ENCODE measurements at places on chromosomes 1 and 21.

GRCh38 chr1:202367271-202367670 lies 18.8 kb downstream of the PPP1R12B start:
- no peak for DNase-seq

- no peak for DNase-seq
Measured at GRCh38 chr1:27928216-27928954, 6.4 kb upstream of the SMPDL3B start.

- DNase-seq, result peak; percentile 13
Measured at GRCh38 chr1:23483321-23484252, at the start of gene ASAP3. ASAP3 (minus strand) TSS chr1:23484179; CDS start chr1:23484133, 46 bp downstream.

DNA sequence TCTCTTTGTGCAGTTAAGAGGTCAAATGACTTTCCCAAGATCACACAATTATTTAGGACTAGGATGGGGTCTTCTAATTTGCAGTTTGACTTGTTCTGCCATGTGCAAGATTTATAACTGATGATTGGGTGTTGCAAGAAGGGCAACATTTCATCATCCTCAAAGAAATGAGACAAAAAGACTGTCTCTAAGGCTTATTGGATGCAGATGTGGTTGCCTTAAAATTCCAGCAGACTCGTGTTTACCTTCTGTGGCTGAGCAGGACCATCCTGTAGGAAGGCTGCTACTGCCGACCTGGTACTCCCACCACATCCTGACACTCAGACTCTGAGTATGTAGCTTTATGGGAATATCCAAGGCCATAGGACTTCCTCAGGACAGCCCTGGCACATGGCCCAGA lies 99.9 kb upstream of the SGIP1 start:
- DNase-seq, result no peak

- no peak for DNase-seq
Measured at GRCh38 chr1:21621051-21621450, 48.1 kb downstream of the RAP1GAP start.

DNA sequence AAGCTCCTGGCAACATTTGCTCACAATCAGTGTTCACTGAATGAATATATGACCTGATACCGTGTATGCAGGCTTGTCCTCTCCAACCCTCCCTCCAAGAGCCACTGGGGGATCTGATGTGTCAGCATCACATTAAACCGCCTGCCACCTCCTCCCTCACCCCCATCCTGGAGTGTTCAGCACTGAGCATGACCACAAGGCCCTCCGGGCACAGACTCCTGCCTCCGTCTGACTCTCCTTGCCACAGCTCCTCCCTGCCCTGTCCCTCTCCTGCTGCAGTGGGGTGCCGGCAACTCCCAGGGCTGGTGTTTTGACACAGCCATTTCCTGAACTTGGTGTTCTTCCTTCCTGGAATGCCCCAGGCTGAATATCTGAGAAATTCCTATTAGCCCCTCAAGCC lies 136.7 kb downstream of the FCRL5 start:
- DNase-seq, result no peak

- DNase-seq, result no peak
Measured at GRCh38 chr1:96256130-96256790, 465.3 kb upstream of the PTBP2 start.

- DNase-seq, result no peak
Measured at GRCh38 chr1:51561702-51562101, 42.6 kb upstream of the EPS15 start.

GRCh38 chr21:33244779-33245105 lies 15.0 kb downstream of the IFNAR2 start:
- DNase-seq, result no peak

GRCh38 chr1:76727520-76727919 lies 139.8 kb upstream of the ST6GALNAC5 start:
- DNase-seq, result no peak

GRCh38 chr1:192224396-192224795 lies 66.1 kb downstream of the RGS18 start:
- no peak for DNase-seq

DNA sequence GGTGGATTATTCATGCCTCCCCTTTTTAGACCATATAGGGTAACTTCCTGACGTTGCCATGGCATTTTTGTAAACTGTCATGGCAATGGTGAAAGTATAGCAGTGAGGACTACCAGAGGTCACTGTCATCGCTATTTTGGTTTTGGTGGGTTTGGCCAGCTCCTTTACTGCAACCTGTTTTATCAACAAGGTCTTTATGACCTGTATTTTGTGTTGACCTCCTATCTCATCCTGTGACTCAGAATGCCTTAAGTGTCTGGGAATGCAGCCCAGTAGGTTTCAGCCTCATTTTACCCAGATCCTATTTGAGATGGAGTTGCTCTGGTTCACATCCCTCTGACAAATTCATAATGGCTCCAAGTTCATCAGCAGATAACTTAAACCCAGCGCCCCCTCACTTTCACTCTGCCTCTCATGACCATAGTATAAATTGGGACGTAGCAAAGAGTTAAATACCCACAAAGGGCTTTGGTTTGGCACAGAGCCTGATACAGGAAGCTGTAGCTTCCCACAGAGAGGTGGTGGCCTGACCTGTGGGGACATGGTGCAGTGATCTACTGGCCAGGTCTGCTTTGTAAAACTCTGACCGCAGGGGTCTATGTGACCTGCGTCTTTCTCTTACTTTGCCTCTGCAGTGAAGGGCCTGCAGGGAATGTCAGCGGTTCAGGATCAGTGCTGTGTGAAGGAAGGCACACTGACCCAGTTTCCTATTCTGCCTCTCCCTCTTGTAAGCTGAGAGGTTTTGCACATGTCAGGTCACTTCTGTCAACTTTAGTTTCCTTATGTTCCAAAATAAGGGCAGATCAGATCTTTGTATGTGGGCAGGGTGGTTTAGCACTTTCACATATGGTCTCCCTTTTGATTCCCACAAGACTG lies 78.1 kb upstream of the ZNF644 start:
- no peak for DNase-seq

DNA sequence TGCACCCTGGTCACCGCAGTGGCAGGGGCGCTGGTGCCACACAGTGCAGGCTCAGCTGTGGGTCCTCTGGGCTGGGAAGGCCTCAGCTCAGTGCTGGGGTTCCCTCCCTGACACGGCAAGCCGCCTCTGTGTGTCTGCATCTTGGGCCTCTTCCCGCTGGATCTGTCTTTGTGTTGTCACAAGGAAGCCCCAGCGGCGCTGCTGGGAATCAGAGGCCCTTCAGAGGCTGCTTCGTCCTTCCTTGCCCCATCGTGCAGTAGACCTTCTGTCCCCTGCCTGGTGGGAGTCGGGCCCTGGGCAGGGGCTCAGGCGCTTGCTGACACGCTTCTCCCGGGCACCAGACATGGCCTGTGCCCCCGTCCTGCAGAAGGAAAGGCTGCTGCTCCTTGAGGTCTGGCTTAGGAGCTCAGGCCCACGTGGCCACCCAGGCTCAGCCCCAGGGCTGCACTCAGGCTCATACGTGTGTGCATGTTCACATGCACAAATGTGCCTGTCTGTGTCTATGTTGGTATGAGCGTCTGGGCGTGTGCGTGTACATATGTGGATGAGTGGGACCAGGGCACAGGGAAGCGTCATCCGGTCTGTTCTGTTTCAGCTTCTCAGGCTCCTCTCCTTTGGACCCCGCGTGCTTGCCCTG lies 24.3 kb upstream of the DIP2A start:
- DNase-seq, result no peak

DNA sequence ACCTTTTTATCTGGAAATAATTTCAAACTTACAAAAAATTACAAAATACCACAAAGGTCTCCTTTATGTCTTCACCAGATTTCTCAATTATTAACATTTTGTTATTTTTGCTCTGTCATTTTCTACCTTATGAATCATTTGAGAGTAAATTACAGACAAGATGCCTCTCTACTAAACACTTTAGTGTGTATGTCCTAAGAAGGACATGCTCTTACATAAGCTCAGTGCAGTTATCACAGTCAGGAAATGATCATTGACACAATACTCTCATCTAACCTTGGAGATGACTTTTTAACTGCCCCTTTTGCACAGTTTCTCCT lies 378.9 kb upstream of the RUNX1 start:
- DNase-seq, result no peak

GRCh38 chr1:167661527-167662426 lies 31.7 kb downstream of the RCSD1 start:
- no peak for DNase-seq

GRCh38 chr1:107936498-107937481 lies 28.2 kb downstream of the VAV3 start:
- DNase-seq, result no peak

DNA sequence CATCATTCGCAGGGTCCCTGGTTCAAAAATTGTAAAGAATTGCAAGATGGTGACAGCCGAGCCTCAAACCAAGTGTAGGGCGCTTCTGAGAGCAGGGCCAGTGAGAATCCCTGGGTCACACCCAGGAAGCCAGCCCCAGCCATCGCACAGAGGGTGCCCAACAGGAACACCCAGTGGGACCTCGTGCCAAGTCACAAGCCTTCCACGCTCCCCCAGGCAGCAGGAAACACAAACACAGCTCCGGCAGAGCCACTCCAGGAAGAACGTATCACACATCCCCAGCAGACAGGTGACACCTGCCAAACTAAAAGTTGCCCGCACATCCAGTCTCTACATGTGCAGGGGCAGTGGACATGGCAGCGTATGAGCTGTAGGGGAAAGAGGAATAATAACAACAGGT lies 20.2 kb downstream of the DHRS3 start:
- no peak for DNase-seq

DNA sequence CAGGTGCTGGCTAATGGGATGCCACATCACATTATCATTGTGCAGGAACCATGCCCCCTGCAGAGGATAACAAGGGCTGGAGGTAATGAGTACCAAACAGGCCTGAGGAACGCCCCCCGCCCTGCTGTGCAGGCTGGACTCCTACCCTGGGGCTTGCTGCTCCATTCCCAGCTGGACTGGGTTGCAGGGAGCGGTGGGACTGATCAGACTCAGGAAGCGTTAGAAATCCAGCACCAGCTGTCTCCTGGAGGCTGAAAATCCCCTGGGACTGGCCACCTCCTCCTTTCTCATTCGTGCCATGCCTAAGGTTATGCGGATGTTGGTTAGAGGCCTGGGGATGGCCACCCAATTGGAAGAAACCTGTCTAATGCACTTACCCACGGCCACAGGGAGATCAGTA lies 36.9 kb upstream of the POU3F1 start:
- no peak for DNase-seq

DNA sequence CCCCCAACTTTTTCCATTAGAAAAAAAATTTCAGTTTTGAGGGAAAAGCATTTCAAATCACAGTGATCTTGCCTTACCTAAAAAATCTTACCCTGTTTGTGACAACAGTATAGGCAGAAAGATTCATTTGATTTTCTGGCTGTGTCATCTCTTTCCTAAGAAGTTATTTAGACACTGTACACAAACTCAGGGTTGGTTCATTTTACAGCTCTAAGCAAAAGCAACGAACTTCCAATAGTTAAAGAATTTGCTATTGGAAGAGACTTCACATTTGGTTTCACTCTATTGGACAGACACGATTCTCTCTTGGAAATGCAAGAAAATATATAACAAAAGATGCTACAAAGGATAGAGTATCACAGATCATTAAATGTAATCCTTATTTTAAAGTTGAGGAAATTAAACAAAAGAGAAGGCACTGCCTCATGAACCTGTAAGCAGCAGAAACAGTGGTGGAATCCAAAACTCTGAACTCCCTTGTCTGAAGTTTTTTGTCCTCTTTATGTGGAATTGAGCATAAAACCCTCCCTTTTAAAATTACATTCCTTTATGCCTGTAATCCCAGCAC lies 20.8 kb downstream of the EYA3 start:
- DNase-seq, result no peak

GRCh38 chr1:95790136-95790535 lies 556.1 kb downstream of the RWDD3 start:
- no peak for DNase-seq

GRCh38 chr1:65525266-65526048 lies 105.0 kb downstream of the LEPR start:
- DNase-seq, result no peak

DNA sequence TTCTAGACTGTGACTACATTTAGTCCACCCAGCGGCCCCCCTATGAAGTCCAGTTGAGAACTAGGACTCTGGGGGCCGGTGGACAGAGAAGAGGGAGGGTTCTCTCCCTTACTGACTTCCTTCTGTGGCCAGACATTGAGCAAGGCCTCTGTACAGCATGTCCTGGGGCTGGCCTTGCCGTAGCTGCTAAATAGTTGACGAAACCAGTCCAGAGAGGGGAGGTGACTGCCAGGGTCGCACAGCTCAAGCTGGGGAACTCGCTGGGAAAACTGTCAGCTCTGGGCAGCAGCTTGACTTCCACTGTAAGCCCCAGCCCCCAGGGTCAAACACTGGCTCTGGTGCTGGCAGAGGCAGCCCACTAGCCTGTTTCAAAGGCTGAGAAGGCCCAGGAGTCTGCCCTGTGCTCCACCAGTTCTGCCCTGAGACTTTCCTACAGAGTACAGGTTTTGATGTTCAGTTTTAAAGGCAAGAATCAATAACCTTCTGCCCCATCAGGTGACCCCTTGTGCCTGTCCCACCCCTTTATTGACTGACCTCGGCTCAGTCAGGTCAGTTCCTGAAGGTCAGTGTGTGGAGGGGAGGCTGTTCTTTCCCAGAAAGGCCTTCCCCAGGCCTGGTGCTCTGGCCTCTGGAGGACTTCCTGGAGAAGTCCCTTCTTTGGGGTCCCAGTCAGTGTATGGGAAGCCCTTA lies 14.1 kb downstream of the PCSK9 start:
- no peak for DNase-seq

DNA sequence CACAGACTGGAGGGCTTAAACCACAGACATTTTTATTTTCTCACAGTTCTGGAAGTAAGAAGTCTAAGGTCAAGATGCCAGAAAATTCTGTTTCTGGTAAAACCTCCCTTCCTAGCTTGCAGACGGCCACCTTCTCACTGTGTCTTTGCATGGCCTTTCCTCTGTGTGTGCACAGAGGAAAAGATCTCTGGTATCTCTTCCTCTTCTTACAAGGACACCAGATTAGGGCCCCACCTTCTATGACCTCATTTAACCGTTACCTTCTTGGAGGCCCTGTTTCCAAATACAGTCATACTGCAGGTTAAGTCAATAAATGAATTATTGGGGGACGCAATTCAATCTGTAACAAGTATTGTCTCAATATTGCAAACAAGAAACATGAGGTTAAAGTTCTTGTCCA lies 63.0 kb upstream of the PRDX6 start:
- no peak for DNase-seq

- no peak for DNase-seq
Measured at GRCh38 chr21:37788503-37788902, 127.8 kb downstream of the KCNJ6 start.

DNA sequence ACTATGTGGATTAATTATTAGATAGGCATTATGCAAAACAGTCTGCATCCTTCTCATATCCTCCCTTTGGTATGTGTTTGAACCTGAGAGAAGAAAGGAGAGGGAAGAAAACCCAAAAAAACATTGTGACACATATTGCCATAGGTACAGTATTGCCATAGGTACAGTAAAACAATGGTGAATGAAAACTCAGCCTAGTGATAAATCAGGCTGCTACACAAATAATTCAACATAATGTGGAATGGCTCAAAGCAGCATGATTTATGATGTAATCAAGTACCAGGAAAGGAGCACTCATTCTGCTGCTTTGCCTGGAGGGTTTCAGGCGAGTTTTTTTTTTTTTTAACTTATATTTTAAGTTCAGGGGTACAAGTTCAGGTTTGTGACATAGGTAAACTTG lies 213.9 kb upstream of the LYPLAL1 start:
- no peak for DNase-seq
